ENCODE measurements at places on chromosomes 1 and 21.

DNA sequence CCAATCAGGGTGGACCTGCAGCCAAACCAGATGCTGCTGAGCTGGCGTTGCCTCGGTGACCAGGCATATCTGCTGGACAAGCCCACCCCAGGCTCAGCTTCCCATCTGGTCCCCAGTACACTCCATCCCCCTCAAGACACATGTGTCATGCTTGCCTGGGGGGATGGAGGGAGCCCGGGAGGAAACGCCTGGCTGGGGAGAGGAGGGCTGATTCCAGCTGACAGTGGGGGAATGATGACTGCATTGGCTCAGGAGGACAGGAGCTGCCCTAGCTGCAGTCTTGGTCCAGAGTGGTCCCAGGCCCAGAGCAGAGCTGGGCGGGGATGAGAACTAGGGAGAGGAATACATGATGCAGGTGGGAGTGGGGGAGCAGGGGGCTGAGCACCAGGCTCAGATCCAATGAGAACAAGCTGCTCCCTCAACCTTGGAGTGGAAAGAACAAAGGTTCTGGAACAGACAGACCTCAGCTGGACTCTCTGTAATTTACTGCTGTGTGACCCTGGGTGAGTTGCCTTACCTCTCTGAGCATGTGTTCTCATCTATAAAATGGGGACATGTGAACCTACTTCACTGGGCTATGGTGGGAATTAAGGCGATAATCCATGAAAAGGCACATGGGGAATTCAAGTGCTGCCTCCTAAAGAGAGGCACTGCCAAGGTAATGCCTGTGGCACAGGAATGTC lies 23.1 kb upstream of the ECE1 start:
- DNase-seq: peak; percentile 76

GRCh38 chr1:99662539-99663080 lies 16.7 kb downstream of the PALMD start:
- peak; percentile 98 for DNase-seq

DNA sequence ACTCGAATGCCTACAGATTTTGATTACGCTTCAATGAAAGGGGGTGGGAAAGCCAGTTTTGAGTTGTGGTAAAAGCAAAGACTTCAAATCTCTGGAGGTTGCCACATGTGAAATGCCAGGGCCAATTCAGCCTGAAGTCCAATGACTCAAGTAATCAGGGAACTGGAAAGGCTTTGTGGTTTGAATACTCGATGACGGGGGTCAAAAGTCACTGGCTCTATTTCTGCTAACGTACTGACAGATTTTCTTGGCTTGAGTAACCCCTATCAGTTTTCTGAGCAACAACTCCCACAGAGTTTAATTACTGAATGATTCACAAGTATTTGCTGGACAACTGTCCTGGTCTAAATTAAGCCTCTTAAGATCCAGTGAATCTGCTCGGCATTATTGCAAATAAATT lies 152.2 kb downstream of the SIPA1L2 start:
- peak; percentile 94 for DNase-seq

- no peak for DNase-seq
Observed at GRCh38 chr1:211741788-211742187, 66.4 kb upstream of the NEK2 start.

- no peak for DNase-seq
Observed at GRCh38 chr1:3645247-3645646, 4.7 kb downstream of the WRAP73 start.

DNA sequence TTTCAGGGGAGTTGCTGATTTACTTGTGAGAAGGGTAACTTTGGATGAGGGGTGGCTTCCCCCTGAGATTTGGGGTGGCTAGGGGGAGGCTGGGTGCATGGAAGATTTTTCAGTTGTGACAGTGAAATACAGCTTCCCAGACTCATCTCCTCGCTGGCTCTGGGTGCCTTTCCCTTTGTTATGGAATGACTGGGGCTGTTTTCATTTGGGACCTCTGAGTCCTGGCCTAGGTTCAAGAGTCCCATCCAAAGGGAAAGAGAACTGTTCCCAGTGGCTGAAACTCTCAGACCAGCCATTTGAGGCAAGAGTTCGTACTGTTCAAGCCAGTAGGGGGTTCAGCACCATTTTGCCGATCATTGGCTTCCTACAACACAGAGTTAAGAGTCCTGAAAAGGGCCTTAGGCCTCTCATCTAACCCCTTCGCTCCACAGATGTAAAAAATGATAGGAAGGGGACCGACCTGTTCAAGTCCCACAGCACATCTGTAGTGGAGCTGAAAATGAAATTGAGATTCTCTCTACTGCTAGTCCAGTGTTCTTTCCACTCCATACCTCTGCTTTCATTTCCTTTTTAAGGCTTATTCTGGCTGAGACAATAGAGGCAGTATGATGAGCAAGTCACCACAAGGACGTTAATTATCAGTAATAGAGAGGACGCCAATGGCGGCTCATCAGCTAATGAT lies 958 bp downstream of the DDR2 start:
- DNase-seq: peak; percentile 74

- DNase-seq: no peak
Observed at GRCh38 chr1:76294482-76295194, 220.1 kb downstream of the ST6GALNAC3 start.

- DNase-seq: no peak
Observed at GRCh38 chr1:12475101-12475500, 142.9 kb downstream of the DHRS3 start.

DNA sequence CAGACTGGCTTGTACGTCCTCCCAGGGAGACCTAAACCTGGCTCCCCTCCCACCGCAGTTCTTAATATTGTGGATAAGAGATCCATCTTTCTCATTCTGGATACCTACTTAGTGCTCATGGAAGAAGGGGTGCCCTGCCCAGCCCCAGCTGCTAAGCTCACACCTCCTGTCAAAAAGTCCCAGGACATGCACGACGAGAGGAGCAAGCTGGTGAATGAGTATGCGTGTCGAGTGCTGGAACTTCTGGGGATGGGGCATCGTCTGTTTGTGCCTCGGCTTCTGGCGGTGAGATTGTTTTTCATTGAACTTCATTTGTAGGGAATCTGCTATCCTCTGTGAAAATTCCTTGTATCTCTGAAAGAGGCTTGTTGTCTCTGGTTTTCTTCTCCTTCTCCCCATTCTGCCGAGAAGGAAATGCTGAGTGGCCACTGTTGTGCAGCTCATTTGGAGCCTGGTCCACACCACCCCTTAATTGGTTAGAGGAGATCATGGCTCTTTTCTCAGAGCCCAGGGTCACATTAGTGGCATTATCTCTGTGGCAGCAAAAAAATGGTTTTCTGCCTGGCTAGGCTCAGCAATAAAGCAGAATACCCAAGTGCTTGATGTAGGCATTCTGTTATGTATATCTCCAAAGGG lies 199.4 kb upstream of the CACYBP start:
- peak; percentile 5 for DNase-seq

DNA sequence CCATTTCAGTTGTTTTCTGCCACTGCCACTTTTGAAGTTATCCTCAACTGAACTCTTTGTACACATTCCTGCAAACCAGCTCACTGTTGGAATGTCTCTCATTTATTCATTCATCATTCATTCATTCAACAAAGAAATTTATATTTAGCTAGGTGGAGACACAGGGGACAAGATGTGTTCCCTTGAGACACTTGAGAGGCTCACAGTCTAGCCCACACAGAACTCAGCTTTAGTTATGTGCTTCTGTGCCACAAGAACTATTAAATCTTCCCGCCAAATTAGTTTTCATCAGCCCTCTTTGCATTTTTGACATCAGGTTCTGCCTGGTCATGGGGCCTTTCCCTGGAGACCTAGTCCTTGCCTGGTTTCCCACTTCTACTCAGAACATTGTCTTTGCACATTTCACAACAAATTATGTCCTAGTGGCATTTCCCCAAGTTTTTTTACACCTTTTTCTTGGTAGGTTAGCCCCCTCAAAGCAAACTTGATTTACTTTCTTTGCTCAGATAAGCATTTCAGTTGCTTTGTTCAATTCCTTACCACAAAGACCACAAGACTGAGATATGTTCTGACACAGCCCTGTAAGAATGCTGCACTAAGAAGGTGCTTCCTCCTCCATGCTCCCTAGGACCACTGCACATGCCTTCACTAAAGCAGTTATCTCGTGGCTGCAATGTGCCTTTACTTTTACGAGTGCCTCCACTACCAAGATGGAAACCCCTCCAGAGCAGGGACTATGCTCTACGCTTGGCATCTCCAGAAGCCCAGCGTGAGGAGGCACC lies 31.0 kb downstream of the ILDR2 start:
- DNase-seq: peak; percentile 42

DNA sequence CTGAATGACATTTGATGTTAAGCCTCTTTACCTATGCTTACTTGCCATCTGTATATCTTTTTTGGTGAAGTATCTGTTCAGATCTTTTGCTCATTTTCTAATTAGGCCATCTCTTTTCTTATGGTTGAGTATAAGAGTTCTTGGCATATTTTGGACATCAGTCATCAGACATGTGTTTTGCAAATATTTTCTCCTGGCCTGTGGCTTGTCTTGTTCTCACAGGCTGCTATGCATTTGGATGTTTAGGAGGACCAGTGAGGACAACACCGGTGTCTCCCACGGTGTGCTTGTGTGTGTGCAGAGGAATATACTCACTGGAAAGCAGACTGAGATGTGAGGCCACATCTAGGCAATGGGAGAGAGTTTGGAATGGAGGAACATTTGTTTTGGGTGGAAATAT lies 87.1 kb upstream of the LYST start:
- DNase-seq: peak; percentile 96
